Panc1 (cell line): ENCODE measurements at places on chromosomes 11 and 22.

DNA sequence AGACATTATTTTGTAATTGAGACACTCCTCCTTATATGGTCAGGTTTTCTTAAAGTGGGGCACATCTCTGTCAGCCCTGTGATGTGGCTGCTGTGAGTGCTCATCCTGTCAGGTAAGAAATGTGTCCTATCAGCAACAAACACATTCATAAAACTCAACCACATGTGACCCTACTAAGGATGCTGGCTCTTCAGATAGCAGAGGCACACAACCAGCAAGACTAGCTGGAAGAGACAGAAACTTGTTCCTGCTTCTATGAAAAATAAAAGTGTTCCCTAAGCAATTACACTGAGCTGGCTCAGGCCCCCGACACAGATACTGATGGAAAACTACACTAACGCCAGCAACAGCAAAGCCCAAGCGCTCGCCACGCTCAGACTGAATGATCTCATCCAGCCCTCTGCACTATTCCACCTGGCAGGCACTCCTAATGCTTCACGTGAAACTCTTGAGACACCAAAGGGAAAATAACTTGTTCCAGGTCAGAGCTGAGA, 49.8 kb upstream of the CYP2D6 start:
- DNase-seq = no peak

DNA sequence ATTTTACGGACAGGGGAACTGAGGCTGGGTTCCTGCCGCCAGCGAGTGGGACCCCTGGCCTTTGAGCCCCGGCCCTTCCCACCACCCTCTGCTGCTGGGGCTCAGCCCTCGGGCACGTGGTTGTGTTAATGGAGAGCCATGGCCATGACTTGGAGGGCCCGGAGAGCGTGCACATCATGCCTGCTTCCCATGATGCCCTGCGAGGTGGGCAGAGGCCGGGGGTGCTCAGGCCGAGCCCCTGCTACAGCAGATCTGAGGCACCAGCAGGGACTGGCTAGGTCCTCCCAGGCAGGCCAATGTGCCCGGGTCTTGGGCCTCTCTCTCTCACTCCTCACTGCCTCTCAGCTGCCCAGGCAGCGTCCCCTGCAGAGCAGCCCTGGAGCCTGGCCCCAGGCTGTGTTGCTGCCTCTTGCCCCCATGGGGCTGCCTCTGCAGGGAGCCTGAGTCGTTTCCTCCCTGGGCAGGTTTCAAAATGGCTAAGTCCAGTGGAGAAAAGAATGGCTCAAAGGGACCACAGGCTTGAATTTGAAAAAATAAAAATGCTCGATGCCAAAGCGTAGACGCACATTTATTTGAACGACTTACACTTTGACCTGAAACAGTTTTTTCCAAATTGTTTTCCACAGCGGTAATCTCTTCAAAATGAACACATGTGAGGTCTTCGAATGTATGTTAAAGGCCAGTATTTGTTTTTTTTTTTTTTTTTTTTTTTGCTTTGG, 72.6 kb upstream of the CLDN5 start:
- no peak for DNase-seq

- DNase-seq = no peak
Observed at GRCh38 chr22:17237038-17237668, 17.9 kb upstream of the ADA2 start.

GRCh38 chr22:45916515-45916914, 60.4 kb downstream of the WNT7B start:
- no peak for DNase-seq

DNA sequence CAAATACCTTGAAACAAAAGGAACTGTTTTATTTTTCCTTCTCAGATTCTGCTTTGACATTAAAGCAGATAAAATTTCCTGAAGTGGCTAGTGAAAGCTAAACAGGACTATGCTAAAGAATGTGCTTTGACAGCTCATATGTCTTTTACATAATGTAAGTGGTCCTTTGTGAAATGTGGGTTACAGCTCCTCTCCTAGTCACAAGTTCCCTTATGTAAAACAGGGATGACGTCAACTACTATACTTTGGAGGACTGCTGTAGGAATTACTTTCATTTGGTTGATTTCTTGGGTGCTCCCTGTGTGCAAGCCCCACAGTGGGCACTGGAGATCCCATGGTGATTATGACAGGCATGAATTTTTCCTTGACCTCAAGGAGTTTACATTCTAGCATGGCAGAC, 216.6 kb upstream of the NARS2 start:
- no peak for DNase-seq

GRCh38 chr11:113647856-113648255, 58.3 kb downstream of the TMPRSS5 start:
- DNase-seq = no peak

- no peak for DNase-seq
Observed at GRCh38 chr11:22407921-22408320, 69.7 kb downstream of the SLC17A6 start.

DNA sequence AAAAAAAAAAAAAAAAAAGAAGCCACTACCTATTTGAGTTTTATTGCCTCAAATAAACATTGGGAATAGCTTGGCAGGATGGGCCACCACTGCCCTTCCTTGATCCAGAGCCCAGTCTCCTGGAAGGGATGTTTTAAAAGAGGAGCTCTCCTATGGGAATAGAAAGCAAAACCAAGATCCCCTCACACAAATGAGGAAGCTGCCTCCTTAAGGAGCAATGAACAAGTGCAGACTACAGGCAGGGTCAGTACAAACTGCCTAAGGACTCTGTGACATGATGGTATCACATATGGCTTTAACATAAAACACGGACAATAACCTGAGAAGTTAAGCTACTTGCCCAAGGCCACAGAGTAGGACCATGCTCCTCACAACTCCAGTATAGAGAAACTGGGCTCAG, 120.8 kb downstream of the NAT10 start:
- DNase-seq = no peak

DNA sequence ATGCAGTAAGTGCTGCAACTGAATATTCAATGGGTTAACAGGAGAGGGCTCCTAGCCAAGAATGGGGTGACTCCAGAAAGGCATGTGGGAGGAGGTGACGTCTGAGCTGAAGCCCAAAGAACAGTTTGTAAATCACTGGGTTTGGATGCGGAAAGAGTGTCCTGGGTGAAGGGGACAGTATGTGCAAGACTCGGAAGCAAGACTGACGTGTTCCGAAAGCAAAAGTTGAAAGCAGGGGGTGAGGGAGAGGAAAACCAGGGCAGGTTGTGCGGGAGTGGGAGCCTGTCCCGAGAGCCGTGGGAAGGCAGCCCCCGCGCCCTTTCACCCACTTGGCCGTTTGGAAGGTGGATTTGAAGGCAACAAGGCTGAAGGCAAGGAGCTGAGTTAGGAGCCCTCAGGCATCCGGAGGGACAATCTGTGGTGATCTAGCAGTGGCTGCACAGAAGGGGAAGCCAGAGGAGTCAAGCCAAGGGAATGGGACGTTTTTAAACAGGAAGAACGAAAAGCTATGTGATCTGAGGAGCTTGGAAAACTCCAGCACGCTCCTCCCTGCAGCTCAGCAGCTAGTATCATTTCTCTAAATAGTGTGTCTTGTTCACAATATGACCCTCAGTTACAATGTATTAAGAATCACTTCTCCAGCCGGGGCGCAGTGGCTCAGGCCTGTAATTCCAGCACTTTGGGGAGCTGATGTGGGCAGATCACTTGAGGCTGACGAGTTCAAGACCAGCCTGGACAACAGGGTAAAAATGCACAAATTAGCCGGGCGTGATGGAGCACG, 7.7 kb downstream of the SLC25A18 start:
- no peak for DNase-seq

- DNase-seq = peak; percentile 28
Observed at GRCh38 chr22:49767355-49768062, 60.2 kb downstream of the BRD1 start.

DNA sequence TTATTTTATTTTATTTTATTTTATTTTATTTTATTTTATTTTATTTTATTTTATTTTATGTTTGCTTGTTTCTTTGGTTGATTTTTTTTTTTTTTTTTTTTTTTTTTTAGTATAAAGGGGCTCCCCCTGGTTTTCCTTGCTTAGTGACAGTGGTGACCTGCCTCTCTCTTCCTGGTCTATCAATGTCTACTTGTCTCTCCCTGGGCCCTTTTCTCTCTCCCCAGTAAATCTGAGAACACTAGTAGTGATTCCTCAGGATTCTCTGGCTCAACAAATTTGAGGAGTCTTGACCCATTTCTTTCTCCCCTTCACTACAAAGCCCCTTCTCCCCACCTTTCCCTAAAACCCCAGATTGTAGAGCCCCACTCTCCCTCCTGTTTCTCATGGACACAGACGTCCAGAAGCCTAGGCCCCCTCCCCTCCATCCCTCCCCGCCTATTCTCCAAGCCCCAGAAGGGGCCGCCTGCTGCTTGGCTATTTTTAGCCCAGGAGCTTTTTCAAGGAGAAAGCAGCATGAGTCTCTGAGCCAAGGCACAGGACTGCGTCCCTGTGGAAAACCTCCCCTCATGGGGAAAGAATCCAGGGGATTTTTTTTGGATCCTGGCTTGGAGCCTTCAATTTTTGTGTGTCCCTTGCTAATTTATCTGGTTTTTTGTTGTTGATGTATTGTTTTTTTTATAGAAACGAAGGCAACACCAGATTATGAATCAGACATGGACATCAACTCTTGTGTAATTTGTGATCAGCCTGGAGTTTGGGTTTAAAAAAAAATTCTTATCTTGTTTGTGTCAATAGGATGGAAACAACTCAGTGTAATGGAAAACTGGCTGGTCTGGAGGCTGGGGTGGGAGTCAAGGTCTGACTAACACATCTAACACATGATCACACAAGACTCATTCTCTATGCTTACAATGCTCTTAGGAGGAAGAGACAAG, 17.5 kb upstream of the ACCSL start:
- no peak for DNase-seq

DNA sequence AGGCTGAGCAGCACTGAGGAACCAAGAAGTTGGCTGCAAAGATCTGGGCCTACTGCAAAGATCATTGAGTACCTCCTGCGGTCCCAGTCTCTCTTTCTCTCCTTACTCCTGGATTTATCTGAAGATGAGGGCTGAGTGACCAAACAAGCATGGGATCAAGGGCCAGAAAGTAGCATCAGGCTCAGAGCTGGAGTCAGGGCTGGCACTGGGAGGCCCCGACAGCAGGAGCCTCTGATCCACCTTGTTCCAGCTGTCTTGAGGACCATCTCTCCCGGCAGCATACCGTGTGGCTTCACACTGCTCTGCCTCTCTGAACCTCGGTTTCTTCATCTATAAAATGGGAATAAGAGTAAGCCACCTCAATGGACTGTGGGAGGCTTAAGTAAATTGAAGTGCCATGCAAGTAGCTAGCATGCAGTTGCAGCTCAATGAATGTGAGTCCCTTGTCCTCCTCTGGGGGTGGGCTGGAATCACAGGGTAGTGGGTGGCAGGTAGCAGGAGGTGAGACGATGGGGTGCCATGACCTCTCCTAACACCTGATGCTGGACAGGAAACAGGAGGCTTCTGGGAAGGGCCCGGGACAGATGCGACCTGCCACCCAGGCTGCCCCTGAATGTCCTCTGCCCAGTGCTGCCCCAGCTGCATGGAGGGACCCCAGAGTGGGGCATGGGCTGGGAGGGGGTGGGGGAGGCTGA, 52.5 kb upstream of the PRDM11 start:
- no peak for DNase-seq

- no peak for DNase-seq
Observed at GRCh38 chr11:99391245-99391644, 370.5 kb downstream of the CNTN5 start.

DNA sequence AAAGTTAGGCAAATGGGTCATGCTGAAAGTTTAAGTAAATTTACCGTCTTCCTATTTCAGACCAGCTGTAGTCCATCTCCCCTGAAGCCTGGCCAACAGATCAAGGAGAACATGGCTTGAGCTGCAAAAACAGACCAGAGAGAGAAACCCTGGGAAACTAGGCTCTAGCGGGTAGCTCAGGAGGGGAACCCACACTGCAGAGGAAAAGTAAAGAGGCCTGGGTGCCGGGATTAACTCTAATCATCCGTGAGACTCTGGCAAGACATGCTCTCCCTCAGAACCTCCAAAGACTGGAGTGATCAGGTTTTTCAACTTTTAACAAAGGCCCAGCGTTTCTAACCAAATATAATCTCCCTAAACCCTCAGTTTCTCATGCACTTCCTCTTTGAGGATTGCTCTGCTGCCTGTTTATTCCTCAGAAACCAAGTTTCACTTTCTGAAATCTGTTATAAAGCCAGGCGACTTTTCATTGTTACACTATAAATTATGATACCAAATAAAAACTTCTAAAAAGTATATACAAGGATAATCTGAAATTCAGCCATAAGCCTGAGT, 67.5 kb downstream of the GAB2 start:
- no peak for DNase-seq

DNA sequence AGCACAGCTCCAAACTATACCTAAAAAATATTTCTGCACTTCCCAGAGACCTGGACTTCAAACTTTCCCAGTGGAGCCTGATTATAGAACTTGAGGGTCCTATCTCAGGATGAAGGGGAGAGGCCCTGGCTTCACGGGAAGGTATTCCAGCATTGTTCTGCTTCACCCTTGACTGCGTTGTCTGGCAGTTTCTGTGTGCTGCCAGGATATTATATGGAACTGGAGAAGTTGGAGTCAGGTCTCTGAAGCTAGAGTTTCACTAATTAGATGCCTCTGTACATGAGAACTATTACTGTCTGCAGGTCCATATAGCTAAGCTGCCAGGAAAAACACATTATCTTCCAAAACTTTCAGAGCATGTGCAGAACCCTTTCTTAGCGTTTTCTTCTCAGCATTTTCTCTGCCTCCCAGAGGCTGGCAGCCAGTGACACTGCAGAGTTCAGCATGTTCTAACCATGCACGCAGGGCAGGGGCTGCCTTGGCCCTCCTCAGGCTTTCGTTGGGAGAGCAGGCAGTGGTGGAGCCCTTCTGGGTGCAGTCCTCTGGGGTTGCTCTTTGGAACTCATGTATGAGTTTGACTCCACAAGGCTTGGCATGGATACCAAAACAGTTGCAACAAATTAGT, 99.3 kb downstream of the CWC15 start:
- no peak for DNase-seq

DNA sequence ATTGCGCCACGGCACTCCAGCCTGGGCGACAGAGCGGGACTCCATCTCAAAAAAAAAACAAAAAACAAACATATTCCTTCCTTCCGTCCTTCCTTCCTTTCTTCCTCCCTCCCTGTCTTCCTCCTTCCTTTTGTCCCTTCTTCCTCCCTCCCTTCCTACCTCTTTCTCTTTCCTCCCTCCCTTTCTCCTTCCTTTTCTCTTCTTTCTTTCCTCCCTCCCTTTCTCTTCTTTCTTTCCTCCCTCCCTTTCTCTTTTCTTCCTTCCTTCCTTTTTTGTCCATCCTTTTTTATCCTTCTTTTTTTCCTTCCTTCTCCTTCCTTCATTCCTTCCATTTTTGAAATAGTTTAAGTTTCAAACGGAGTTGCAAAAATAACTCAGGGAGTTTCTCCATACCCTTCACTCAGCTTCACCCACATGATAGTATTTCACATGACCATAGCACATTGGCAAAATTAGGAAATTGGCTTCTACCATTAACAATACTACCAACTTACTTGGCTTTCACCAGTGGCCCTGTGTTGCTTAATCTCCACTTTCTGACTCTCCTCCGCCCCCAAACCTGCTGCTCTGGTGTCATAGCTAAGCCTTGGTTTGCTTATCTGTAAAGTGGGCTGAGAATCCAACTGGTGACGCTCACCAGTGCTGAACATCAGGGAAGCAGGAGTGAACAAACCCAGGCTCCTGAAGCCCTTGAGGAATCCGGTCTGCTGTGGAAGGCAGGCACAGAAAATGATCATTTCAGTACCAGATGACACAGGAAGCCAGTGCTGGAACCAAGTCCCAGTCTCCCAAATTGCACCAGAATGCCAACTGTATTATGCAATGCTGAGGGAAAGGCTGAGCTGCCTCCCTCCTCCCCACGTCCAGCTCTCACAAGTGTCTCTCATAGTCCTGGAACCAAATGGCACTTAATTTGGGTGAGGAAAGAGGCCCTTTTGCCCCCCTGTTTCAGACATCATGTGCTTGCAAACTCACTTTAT, 17.2 kb upstream of the CRYBB3 start:
- DNase-seq = no peak

GRCh38 chr11:1300121-1300520, 9.3 kb downstream of the TOLLIP start:
- DNase-seq = no peak
